ENCODE measurements at places on chromosomes 13 and 19. TPM values are rescaled to one million over a fixed set of nuclear protein-coding genes. Genes with fewer than 3 reads are reported as not detected.

Gene HS6ST3
- 6.1 TPM for total RNA-seq

GRCh38 chr19:48660852-48661710 lies 11.7 kb downstream of the NTN5 start:
- peak; percentile 89 for DNase-seq

DNA sequence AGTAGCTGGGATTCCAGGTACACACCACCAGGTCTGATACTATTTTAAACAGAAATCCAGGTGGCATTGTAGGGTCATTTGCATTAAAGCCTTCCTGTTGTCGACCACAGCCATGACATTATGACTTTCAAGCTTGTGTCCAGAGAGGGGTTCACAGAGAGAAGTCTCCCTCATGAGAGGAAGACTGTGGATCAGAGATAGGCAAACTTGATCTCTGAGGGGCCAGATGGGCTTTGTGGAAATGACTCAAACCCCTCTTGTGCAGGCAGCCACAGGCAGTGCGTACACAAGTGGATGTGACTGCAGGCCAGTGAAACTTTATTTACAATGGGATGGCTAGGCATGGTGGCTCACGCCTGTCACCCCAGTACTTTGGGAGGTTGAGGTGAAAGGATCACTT lies 27.8 kb upstream of the F2RL3 start:
- no peak for DNase-seq

DNA sequence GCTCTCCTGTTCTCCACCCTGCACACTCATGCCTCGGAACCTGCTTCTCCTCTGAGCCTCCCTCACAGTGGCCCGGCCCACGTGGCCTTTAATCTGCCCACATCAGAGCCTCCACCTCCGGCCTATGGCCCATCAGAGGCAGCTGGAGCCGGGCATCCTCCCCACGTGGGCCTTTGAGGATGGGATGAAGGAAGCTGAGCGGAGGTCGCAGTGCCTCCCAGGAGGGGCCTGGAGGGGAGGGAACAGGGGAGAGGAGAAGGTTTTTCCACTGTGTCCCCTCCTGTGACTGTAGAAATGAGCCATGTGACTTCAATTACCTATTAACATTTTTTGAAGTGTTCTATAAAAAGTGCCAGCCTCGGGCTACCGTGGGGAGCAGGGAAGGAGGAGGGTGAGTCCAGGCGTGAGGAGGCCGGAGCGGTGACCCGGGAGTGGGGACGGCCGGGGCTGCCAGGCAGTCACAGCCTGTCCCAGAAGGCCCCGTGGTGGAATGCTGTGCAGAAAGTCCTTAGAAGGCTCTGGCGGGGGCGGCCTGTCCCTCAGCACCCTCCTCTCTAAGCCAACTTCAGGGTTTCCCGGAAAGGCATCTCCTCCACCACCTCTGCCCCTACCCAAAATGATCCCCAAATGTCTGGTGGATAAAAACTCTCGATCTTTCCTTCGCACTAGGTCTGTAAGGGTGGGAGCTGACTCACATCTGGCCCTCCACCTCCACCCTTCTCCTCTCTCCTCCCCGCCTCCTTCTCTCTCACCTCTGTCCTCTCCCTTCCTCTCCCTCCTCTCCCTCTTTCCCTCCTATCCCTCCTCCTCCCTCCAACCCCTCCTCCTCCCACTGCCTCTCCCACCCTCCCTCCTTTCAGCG lies 24.8 kb upstream of the SLC1A5 start:
- peak; percentile 44 for DNase-seq

GRCh38 chr19:43569657-43570056 lies 5.7 kb downstream of the XRCC1 start:
- no peak for DNase-seq

DNA sequence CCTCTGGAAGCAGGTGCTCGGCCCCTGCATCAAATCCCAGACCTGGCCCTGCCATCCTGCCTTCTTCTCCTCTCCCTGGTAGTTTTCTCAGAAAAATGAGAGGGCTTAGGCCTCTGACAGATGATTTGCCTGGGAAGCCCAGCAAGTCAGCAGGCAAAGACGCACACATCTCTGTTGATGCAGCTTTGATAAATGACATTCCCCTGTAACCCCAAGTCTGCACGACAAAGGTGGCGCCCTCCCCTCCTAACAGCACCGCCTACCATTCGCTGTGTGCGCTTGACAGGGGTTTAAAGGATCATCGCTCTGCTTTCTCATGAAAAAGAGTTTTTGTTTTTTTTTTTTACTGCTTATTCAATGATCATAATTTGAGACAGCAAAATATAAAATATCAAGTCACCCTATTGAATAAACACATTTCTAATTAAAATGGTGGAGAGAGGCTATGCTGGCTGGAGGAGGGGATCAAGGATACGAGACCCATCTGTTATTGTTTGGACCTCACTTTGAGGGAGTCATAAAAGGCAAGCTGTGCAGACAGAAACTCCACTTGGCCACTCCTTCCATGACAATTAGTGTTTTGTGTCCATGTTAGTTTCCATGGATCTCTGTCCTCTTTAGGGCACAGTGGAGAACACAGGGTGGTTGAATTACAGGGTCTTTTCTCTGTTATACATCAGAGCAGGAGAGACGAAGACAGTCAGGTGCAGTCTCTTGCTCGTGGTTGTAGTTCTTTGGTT lies 126.1 kb downstream of the FGF9 start:
- DNase-seq: no peak

DNA sequence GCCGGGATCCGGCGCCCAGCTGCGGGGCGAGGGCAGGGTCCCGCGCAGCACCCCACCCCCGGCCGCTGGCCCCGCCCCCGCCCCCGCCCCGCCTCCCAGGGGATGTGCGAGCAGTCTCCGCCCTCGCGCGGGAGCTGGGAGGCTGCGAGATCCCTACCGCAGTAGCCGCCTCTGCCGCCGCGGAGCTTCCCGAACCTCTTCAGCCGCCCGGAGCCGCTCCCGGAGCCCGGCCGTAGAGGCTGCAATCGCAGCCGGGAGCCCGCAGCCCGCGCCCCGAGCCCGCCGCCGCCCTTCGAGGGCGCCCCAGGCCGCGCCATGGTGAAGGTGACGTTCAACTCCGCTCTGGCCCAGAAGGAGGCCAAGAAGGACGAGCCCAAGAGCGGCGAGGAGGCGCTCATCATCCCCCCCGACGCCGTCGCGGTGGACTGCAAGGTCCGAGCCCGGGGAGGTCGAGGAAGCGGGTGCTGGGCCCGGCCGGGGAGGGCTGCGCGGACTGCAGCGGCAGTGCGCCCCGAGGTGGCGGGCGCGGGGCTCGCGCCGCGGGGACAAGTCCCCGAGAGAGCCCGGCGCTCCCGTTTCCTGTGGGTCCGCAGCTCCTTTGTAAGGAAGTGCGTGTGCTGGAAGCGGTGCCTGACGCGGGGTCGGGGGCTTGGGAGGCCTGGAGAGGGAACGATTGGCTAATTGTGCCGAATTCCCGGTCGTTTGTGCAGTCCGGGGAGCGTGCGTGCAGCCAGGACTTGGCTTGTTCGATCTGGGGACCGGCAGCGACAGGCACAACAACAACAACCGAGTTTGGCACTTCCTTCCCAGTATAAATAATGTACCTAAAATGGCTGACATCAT lies at the start of gene ITM2B:
Gene ITM2B (plus strand): TSS at position 161 of the 843 bp plus-strand sequence. CDS start 155 bp downstream, at position 316.
- DNase-seq: peak; percentile 85

DNA sequence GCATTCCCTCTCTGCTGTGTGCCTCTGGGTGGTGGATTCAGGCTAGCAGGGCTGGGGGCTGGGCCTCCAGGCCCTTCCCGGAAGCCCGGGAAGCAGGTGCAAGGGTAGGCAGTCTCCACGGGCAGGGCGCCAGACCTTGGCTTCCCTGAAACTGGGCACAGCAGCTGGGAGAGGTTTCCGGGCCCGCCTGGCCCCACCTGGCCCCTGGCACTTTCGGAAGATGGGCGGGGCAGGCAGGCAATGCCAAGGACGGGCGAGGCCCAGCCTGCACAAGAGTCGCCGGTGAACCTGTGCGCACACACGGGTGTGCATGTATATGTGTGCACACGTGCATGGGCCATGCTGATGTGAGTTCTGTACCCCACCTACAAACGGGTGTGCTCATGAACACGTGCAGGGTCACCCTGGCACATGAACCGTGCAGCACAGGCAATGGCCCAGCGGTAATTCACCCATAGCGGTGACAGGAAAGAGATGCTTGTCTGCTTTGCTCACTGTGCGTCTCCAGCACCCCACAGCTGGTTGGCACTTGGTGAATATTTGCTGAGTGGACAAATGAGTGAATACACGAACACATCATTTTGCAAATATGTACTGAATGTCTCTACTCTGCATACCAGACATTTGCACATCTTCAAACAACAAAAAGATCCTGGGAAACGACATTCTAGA lies 15.3 kb downstream of the GADD45B start:
- DNase-seq: peak; percentile 65
